ENCODE measurements at places on chromosomes 12 and 14. TPM values are rescaled to one million over a fixed set of nuclear protein-coding genes. Genes with fewer than 3 reads are reported as not detected.

DNA sequence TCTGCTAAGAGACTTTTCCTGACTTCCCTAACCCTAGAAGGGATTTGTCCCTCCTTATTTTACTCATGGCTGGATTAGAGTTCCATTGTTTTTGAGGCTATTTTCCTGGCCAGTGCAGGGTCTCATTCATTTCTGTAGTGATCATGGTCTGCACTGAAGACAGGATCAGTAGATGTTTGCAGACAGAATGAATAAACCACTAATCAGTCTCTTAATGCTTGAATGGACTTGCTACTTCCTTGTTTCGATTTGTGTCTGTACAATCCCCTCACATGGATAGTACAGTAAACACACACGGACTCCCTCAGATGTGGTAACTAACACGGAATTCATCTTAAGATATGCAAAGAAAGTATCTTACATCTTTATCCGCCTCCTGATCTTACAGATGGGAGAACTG lies 102.6 kb upstream of the PRB2 start:
- DNase-seq: no peak

GRCh38 chr14:78637908-78638475 lies 467.8 kb downstream of the NRXN3 start:
- no peak for DNase-seq

DNA sequence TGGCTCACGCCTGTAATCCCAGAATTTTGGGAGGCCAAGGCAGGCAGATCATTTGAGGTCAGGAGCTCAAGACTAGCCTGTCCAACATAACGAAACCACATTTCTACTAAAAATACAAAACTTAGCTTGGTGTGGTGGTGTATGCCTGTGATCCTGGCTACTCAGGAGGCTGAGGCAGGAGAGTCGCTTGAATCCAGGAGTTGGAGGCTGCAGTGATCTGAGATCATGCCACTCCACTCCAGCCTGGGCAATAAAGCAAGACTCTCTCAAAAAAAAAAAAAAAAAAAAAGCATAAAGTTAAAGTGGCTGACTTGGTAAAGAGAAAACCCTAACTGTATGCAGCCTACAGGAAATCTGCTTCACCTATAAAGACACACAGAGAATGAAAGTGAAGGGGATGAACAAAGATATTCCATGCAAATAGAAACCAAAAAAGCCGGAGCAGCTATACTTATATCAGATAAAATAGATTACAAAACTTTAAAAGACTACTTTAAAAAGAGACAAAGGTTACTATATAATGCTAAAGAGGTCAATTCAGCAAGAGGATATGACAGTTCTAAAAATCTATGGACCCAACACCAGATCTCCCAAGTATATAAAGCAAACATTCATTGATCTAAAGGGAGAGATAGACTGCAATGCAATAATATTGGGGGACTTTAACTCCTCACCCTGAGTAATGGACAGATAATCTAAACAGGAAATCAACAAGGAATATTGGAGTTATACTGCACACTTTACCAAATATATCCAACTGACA lies 4.1 kb downstream of the CLEC2B start:
- no peak for DNase-seq

DNA sequence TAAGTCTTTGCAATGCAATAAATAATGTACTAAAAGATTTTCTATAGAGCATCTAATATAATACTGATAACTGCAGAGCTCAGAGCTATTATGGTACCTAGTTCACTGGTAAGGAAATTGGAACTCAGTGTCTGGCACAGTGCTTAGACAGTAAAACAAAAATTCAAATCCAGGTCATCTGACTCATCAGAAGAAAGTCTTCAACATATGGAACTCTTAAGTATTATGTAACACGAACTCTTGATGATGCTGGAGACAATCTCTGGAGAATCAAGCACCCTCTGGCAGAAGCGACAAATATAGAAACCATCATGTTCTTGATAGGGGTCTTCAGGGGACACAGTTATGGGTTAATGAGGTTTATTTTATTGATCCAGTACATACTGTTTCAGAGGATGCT lies 37.3 kb upstream of the TRHDE start:
- no peak for DNase-seq

DNA sequence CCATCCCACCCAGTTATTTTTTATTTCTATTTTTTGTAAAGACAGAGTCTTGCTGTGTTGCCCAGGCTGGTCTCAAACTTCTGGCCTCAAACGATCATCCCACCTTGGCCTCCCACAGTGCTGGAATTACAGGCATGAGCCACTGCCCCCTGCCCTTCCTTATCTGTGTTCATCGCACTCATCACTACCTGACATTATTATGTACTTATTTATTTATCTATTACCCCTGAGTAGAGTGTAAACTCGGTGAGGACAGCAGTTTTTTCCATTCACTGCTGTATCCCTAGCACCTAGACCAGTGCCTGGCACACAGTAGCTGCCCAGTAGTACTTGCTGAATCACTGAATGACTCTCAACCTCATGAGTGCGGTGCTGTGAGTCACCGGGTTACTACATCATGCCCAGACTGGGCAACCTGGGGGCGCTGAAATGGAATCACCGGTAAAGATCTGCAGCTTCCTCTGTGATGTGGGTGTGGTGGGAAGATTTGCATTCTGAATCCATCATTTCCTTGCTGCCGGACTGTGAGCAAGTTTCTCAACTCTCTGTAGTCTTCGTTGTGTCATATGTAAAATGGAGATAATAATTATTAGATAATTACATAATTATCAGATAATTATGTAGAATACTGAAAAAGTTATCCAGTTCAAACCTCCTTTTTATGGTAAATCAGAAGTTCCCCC lies 81.9 kb upstream of the USP44 start:
- peak; percentile 69 for DNase-seq

- no peak for DNase-seq
Observed at GRCh38 chr14:30267141-30267540, 291.8 kb upstream of the G2E3 start.

DNA sequence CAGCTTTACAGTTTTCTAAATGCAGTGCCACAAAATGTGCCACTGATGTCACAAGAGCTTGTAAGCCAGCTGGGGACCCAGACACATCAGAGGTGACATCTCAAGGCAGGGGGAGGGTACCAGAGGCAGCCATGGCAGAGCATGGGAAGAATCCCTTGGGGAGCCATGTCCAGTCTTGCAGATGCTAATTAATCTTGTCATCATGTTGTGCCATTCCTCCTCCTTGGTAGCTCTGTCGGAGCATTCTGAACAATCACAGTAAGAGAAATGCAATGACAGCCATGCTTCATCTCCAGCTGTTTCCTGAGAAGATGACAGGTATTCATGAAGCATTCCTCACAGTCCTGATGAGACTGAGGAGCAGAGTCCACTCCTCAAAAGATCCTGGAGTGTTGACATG lies 287.9 kb downstream of the RPAP3 start:
- DNase-seq: no peak

CIT gene
- 1.2 TPM for total RNA-seq

FAM216A gene
- total RNA-seq: 10.0 TPM

ABCC9 gene
- total RNA-seq: 25.0 TPM

RNASE7 gene
- total RNA-seq: not detected
